Endodermal cell (in vitro differentiated cells): ENCODE measurements at places on chromosomes 3 and 15. TPM values are rescaled to one million over a fixed set of nuclear protein-coding genes. Genes with fewer than 3 reads are reported as not detected.

The UBE3A gene
- 83.5 and 92.2 TPM in 2 replicates for total RNA-seq

DNA sequence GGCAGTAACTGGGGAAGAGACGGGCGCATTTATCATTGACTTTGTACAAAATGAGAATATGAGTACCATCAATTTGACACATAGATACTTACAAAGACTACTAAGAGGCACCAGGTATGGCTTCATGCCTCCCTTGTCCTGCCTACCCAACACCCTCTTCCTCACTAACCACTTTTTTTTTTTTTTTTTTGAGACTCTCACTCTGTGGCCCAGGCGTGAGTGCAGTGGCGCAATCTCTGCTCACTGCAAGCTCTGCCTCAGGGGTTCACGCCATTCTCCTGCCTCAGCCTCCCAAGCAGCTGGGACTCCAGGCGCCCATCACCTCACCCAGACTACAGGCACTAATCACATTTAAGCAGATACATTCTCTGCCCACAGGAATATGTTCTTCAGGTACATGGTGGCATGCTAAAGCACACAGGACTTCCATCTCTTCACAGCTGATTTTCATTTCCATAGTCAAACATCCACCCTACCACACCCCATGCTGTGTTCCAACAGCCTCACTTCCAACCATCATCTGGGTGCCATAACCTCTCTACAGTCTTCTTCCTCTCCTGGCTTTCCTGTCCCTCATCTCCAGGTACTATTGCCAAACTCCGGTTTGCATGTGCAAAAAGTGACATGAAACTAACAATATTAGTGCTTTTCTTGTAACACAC, 41.7 kb downstream of the RAB27A start:
- no peak for DNase-seq
- H3K36me3 ChIP-seq: no peaks in the 10 kb centered on the region
- H3K4me3 ChIP-seq: no peak overlapping the region
- H3K4me1 ChIP-seq: peaks cover 11% of the 10 kb centered on the region
- H3K27ac ChIP-seq: no peak overlapping the region
- H3K27me3 ChIP-seq: no peaks in the 10 kb centered on the region

DNA sequence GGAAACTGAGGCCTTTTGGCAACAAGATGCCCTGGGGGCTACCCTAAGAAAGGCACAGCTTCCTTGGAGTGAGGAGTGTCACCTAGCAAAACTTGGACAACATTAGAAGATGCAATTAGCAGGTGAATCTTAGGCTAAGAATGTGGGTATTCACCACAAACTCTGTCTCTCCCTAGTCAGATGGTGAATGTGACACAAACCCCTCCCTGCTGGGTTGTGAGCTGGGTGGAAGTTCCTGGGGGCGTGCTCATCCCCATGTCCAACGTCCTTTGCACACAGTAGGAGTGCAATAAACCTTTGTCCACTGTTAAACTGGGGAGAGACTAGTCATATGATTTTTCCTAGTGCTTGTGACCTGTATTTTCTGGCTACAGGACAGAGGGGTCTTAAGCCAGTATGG, 67.1 kb upstream of the SH3GL3 start:
- no peaks in the 10 kb centered on the region for H3K4me1 ChIP-seq
- DNase-seq: no peak
- H3K27ac ChIP-seq: no peak overlapping the region
- no peak overlapping the region for H3K4me3 ChIP-seq

- H3K27me3 ChIP-seq: no peaks in the 10 kb centered on the region
- no peak for DNase-seq
- no peak overlapping the region for H3K4me3 ChIP-seq
- H3K27ac ChIP-seq: no peak overlapping the region
- no peaks in the 10 kb centered on the region for H3K36me3 ChIP-seq
- no peaks in the 10 kb centered on the region for H3K4me1 ChIP-seq
Measured at GRCh38 chr3:140602781-140603180, 75.1 kb upstream of the TRIM42 start.

- H3K27me3 ChIP-seq: no peaks in the 10 kb centered on the region
- H3K4me3 ChIP-seq: no peak overlapping the region
- no peak overlapping the region for H3K27ac ChIP-seq
- no peaks in the 10 kb centered on the region for H3K4me1 ChIP-seq
Measured at GRCh38 chr3:187281191-187281714, 10.3 kb downstream of the MASP1 start.

GRCh38 chr3:173465112-173465511, 67.6 kb downstream of the NLGN1 start:
- H3K27ac ChIP-seq: no peak overlapping the region
- DNase-seq: peak; percentile 33
- H3K4me3 ChIP-seq: no peak overlapping the region
- no peaks in the 10 kb centered on the region for H3K27me3 ChIP-seq
- H3K4me1 ChIP-seq: no peaks in the 10 kb centered on the region

- H3K4me3 ChIP-seq: no peak overlapping the region
- H3K4me1 ChIP-seq: peaks cover 12% of the 10 kb centered on the region
- no peak overlapping the region for H3K27ac ChIP-seq
- peaks cover 58% of the 10 kb centered on the region for H3K36me3 ChIP-seq
- no peaks in the 10 kb centered on the region for H3K27me3 ChIP-seq
- DNase-seq: no peak
Measured at GRCh38 chr3:184352897-184353545, 8.4 kb downstream of the CLCN2 start.

The MANF gene
- 225 and 234 TPM in 2 replicates for total RNA-seq

The DCUN1D1 gene
- 59.6 and 66.8 TPM in 2 replicates for total RNA-seq

DNA sequence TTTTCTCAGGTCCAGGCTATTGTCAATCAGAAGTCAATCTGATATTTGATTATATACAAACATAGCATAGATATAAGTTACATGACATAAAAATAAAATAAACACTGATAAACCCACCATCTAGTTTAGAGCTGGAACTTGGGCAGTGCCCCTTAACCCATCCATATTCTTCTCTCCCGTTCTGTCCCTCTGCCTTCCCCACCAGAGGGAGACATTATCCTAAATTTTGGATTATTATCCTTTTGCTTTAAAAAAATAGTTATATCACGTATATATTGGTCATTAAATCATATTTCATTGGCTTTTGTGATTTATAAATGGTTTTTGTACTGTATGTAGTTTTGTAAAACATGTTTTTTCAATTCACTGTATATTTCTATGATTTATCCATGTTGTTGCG, 107.9 kb downstream of the GMPS start:
- H3K36me3 ChIP-seq: no peaks in the 10 kb centered on the region
- H3K27me3 ChIP-seq: peaks cover 76% of the 10 kb centered on the region
- no peak for DNase-seq
- H3K27ac ChIP-seq: no peak overlapping the region
- H3K4me1 ChIP-seq: peaks cover 5% of the 10 kb centered on the region
- H3K4me3 ChIP-seq: no peak overlapping the region

DNA sequence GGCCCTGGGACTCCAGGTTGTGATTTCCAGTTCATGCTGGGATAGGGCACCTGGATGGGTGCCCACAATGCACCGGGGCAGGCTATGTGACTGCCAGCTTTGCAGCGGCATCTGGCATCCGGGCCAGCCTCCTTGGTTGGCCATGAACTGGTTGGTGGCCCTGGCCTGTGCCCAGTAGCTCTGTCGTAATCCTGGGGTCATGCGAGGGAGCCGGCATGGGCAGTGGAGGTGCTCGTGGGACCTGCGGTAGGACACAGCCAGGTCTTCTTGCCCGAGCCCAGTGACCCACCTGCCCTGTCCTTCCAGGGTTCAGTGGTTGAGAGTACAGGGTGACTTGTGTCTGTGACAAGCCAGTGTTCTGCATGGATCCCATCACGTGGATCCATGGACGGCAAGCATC, 237.9 kb downstream of the SNRPN start:
- no peak overlapping the region for H3K4me3 ChIP-seq
- H3K27me3 ChIP-seq: no peaks in the 10 kb centered on the region
- no peak for DNase-seq
- H3K36me3 ChIP-seq: no peaks in the 10 kb centered on the region
- no peak overlapping the region for H3K27ac ChIP-seq
- no peaks in the 10 kb centered on the region for H3K4me1 ChIP-seq
